Muscle of leg (tissue), 16 donors: ENCODE measurements at places on chromosomes 5 and 9. TPM values are rescaled to one million over a fixed set of nuclear protein-coding genes. Genes with fewer than 3 reads are reported as not detected.

DNA sequence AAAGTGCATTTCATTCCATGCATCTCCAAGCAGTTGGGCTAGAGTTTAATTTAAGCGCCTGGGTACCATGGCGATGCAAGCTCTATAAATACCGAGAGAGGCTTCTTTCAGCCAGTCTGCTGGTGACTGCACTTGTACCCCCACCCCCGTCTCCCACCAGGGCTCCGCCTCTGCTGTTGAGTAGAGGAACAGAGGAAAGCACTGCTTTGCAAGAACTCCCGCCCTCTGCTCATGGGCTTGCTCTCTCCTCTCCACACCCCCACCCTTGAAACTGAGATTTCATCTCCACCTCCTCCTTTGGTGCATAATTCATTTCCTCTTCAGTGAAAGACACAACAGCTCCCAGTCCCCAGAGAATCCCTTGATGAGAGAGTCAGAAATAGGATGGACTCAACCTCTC lies 5.1 kb upstream of the WWC1 start:
- no peak overlapping the region for H3K4me3 ChIP-seq
- no peaks in the 10 kb centered on the region for H3K36me3 ChIP-seq
- no peak for DNase-seq
- peaks cover 8% of the 10 kb centered on the region for H3K4me1 ChIP-seq
- peaks cover 15% of the 10 kb centered on the region for H3K27me3 ChIP-seq
- H3K27ac ChIP-seq = no peak overlapping the region

GRCh38 chr5:8418049-8418426 lies 549.1 kb downstream of the MTRR start:
- peak; percentile 5 for DNase-seq
- H3K27me3 ChIP-seq = no peaks in the 10 kb centered on the region
- H3K4me1 ChIP-seq = no peaks in the 10 kb centered on the region
- no peak overlapping the region for H3K4me3 ChIP-seq
- H3K27ac ChIP-seq = no peak overlapping the region

DNA sequence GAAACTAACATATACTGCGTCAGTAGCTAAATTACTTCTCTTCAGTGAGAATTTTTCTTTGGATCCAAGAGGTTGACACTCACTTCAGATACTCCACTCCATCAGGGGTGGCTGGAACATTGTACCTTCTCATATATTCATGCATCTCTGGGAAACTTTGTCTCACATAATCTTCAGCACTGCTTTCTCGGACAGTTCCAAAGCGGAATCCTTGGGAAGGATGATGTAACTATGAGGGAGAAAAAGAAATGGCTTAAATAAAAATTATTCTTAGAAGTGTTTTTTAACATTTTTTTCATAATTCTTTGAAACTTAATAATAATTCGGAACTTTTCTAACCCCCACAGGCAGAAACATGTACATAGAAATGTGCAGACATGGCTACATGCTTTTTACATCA lies 33.4 kb upstream of the PPP3R2 start:
- peak; percentile 51 for DNase-seq
- H3K27me3 ChIP-seq = no peaks in the 10 kb centered on the region
- H3K4me1 ChIP-seq = no peaks in the 10 kb centered on the region
- H3K4me3 ChIP-seq = no peak overlapping the region
- H3K36me3 ChIP-seq = no peaks in the 10 kb centered on the region

DNA sequence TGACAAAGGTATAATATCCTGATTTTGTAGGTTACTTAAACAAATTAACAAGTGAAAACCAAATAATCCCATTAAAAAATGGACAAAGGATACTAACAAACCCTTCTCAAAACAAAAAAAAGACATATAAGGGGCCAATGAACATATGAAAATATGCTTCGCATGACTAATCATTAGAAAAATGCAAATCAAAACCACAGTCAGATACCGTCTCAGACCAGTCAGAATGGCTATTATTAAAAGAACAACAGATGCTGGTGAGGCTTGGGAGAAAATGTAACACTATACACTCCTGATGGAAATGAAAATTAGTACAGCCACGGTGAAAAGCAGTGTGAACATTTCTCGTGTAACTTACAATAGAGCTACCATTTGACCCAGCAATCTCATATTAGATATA lies 1542.2 kb upstream of the CDH9 start:
- no peaks in the 10 kb centered on the region for H3K36me3 ChIP-seq
- no peak for DNase-seq
- no peaks in the 10 kb centered on the region for H3K27me3 ChIP-seq
- no peak overlapping the region for H3K27ac ChIP-seq

GRCh38 chr9:80561526-80561925 lies 989.8 kb downstream of the TLE4 start:
- H3K36me3 ChIP-seq = no peaks in the 10 kb centered on the region
- no peak for DNase-seq
- H3K27me3 ChIP-seq = no peaks in the 10 kb centered on the region
- no peaks in the 10 kb centered on the region for H3K4me1 ChIP-seq

DNA sequence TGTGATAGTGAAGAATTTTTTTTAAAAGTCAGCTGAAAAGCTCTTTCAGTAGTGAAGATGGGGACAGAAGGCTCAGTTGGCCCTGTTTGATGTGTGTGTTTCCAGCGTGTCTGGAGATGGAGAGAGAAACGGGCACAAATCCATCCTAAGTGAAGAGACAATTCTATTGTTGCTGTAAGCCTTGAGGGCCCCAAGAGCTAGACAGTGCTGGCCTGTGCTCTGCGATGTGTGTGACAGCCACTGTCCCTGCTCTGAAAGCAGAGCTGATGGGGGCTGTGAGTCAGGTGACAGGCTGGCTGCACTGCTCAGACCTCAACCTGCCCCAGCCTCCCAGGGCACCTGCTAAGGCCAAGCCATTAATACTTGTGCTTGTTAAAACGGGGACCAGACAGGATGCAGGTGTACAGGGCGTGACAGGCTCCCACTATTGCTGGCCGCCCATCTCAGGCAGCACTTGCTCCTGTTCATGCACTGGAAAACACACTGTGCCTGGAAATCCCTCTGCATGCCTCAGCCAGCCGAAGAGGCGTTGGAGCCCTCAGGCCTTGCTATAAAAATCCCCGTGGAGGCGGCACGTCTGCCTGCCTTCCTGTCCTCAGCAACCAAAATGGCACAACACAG lies 44.6 kb upstream of the SEMA4D start:
- H3K27ac ChIP-seq = no peak overlapping the region
- H3K4me1 ChIP-seq = peaks cover 7% of the 10 kb centered on the region
- H3K27me3 ChIP-seq = no peaks in the 10 kb centered on the region
- no peak for DNase-seq
- H3K36me3 ChIP-seq = no peaks in the 10 kb centered on the region
- H3K4me3 ChIP-seq = no peak overlapping the region

DNA sequence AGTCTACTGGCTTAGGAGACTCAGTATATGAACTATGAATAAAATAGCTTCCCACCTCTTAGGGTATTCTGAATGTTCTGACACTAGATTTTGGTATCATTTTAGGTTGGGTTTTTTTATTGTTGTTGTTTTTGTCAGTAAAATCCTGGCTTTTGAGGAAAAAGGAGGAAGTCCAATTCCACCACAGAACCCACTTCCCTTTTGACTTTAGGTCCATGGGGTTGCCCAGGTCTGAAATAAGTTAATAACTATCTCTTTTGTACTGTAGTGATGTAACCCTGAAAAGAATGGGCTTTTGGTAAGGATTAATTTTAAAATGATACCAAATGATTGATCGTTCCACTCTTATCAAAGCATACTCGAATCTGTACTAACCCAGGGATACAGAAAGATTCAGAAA lies 29.1 kb upstream of the IL12B start:
- no peaks in the 10 kb centered on the region for H3K27me3 ChIP-seq
- no peaks in the 10 kb centered on the region for H3K36me3 ChIP-seq

- H3K4me1 ChIP-seq = no peaks in the 10 kb centered on the region
- H3K27me3 ChIP-seq = no peaks in the 10 kb centered on the region
- H3K36me3 ChIP-seq = no peaks in the 10 kb centered on the region
- H3K27ac ChIP-seq = no peak overlapping the region
- H3K4me3 ChIP-seq = no peak overlapping the region
These were observed 477.7 kb upstream of the C9orf72 start for GRCh38 chr9:28050941-28051340.

- H3K4me3 ChIP-seq = no peak overlapping the region
- peak; percentile 95 for DNase-seq
- H3K27me3 ChIP-seq = no peaks in the 10 kb centered on the region
- peak overlapping the region; percentile 80 for H3K27ac ChIP-seq
These were observed 27.9 kb downstream of the SPRY4 start for GRCh38 chr5:142296914-142297417.

DNA sequence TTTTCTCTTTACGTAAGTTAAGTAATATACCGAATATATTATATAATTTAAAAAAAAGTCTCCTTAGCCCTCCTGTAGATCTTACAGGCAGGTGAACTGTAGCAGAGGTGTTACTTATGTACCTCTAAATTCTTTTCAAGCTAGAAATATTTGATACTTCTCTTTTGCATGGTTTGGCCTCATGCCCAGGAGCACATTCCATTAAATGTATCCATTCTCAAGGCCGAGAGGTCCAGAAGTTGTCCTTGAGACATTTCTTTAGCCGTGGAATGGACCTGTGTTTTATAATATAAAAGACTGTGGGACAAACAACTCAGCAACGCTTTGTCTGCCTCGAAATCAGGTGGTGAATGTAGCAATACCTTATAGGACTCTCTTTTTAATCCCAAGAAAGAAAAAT lies 184.5 kb downstream of the TRIO start:
- H3K4me3 ChIP-seq = no peak overlapping the region
- H3K27ac ChIP-seq = no peak overlapping the region
- peaks cover 2% of the 10 kb centered on the region for H3K4me1 ChIP-seq
- peaks cover 31% of the 10 kb centered on the region for H3K36me3 ChIP-seq

GRCh38 chr5:56489272-56489671 lies 256.1 kb upstream of the ANKRD55 start:
- no peaks in the 10 kb centered on the region for H3K36me3 ChIP-seq
- no peak for DNase-seq
- H3K27ac ChIP-seq = no peak overlapping the region
- H3K4me3 ChIP-seq = no peak overlapping the region
- peaks cover 4% of the 10 kb centered on the region for H3K4me1 ChIP-seq

- no peaks in the 10 kb centered on the region for H3K4me1 ChIP-seq
- no peak overlapping the region for H3K27ac ChIP-seq
- H3K36me3 ChIP-seq = peaks cover 40% of the 10 kb centered on the region
- DNase-seq = no peak
- no peaks in the 10 kb centered on the region for H3K27me3 ChIP-seq
These were observed 7.6 kb upstream of the CAMSAP1 start for GRCh38 chr9:135914921-135915320.

Gene ELAVL2
- polyA plus RNA-seq = 4.6 TPM

Gene ANKRD33B
- polyA plus RNA-seq = 1.8 TPM

Gene AFF4
- 42.5 TPM for polyA plus RNA-seq

Gene HRH2
- polyA plus RNA-seq = 0.78 TPM

Gene KLHL9
- 19.6 TPM for polyA plus RNA-seq

Gene BHMT2
- polyA plus RNA-seq = 3.0 TPM
